ENCODE measurements at places on chromosomes 12 and 14.

GRCh38 chr14:75198291-75198933 lies 22.0 kb upstream of the TMED10 start:
- DNase-seq, result peak; percentile 65

GRCh38 chr12:62044450-62045135 lies 215.6 kb upstream of the USP15 start:
- DNase-seq, result no peak

DNA sequence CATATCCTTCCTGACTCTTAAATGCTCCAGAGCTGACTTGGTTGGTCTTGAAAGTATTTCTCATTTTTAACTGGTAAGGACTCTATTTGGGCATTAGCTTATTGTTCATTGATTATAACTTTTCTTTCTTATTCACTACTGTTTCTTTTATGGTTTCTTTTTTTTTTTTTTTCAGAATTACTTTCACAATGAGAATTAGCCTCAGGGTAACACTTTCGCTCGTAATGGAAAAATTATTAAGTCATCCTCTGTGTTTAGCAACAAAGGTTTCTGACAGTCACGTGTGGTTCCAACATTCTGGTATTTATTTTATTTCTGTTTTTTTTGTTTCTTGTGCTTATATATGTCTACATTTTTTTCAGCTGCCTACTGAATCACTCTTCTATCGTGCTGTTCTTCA lies 80.0 kb downstream of the METTL25 start:
- DNase-seq, result no peak

- DNase-seq, result no peak
These were observed 40.2 kb upstream of the FBRSL1 start for GRCh38 chr12:132449565-132450417.

DNA sequence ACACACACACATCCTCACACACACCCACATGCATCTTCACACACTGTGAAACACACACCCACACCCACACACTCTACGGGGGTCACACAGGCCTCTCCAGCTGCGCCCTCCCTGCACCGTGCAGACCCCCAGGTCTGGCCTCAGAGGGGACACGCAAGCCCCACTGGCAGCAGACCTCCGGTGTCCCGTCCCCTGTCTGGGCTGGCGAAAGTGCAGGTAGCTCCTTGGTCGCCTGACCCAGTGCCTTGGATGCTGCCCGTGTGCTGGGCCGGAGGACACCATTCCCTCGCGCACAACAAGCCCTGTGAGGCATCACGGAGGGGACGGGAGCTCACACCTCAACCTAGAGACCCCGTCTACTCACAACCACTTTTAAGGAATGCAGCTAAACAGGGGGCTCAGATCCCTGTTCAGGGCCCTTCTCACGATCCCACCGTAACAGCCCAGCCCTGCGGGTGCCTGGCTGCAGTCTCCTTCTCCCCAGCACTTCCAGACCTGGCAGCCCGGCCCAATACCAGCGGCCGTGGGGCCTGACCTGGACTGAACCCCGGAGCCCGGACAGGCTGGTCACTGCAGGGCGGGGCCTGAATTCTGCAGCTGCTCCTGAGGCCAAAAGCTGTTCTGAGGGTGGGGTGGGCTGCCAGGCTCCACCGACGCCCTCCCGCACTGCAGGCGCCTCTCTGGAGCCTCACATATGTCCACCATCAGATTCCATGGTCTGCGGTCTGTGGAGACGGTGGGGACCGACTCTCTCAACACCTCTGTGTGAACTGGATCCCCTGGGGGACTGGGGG lies 42.1 kb upstream of the FZD10 start:
- DNase-seq, result no peak

GRCh38 chr12:124416516-124417395 lies 121.9 kb downstream of the RFLNA start:
- no peak for DNase-seq

GRCh38 chr14:94550041-94550440 lies 11.2 kb upstream of the SERPINA4 start:
- no peak for DNase-seq

- no peak for DNase-seq
These were observed 41.4 kb upstream of the PPFIA2 start for GRCh38 chr12:81800298-81801148.

- DNase-seq, result no peak
These were observed 694.8 kb upstream of the MIS18BP1 start for GRCh38 chr14:45947830-45948229.

- no peak for DNase-seq
These were observed 1003.6 kb downstream of the FSCB start for GRCh38 chr14:43503508-43503907.

- no peak for DNase-seq
These were observed 63.8 kb downstream of the RAD52 start for GRCh38 chr12:885701-886100.

DNA sequence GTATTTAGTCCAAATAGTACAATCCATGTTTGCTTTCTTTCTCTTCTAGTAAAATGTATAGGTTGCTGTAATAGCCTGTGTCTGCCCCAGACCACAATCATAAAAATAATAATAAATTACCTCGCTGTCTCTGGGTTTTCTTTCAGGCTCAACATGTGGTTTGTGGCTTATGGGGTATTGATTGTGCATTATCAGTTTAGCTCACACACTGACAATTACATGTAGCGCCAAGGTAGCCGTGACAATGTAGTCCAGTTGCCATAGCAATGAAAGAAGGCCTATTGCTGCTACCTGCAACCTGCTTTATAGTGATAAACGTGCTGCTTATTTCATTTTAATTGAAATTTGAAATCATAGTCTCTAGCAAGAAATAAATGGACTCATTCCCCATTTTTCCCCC lies 1009.8 kb downstream of the NRXN3 start:
- DNase-seq, result no peak

DNA sequence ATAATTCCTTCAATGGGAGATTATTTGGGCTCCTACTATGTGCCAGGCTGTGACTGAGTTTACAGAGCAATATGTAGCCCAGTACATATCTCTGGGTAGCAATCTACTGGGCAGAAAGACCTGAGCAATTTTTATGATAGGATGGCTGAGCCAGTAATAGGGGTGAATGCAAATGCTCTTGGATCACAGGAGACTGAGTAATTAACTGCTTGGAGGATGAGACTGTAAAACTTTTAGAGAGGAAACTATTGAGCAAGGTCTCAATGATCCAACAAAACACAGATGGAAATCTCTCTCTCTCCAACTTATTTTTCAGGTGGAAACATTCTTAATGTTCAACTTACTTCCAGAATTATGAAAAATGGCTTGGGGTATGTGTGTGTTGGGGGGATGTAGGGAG lies 402.2 kb downstream of the AEBP2 start:
- DNase-seq, result no peak

DNA sequence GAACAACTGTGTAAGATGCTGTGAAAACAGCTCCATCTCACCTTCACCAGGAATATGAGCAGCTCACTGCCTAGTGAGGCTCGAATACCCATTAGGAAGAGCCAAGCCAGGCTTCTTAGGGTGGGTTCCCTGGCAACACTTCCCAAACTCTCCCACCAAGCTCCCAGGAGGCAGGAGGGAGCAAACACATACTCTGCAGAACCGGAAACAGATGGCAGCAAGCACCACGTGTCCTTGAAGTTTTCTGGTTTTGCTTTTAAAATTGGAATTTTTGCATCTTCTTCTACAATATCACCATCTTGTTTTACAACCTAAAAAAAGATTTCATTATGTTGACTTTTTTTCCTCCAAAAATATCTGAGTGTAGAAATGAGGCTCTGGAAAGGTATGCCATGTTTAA lies 186.7 kb downstream of the ZFP36L1 start:
- DNase-seq, result no peak

GRCh38 chr12:125184213-125184967 lies 119.2 kb downstream of the AACS start:
- DNase-seq, result no peak

- DNase-seq, result peak; percentile 37
These were observed 28.6 kb downstream of the PIGH start for GRCh38 chr14:67571275-67571990.

GRCh38 chr12:103586132-103586531 lies 941 bp upstream of the STAB2 start:
- DNase-seq, result no peak

DNA sequence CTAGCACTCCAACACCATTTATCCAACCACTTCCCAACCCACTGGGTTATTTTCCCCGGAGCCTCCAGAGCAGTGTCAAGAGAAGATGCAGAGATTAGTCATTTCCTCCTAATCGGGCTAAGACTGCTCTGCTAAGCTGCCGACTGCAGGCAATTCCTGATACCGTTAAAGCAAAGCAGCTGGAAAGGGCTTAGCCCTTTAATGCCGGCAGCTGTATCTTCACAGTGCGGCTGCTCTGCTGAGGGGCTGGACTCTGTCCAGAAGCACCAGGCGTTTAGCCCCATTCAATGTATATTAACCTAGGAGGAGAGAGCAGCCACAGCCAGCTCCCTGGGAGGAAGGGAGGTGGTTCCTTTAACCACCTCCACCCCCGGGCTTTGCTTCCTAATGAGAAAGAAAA lies 11.1 kb downstream of the AQP6 start:
- DNase-seq, result no peak

All from NCI-H446 (cell line).